GM12878 (cell line): ENCODE measurements at places on chromosomes 4 and X. TPM values are rescaled to one million over a fixed set of nuclear protein-coding genes. Genes with fewer than 3 reads are reported as not detected.

Gene TRAM1L1
- total RNA-seq: not detected in 2 replicates

Gene BEX2
- 0.56 and 0.80 TPM in 2 replicates for total RNA-seq

Gene HADH
- 52.2 and 55.4 TPM in 2 replicates for total RNA-seq

Gene YY2
- total RNA-seq: 0.96 and 1.1 TPM in 2 replicates

Gene CCDC120
- 3.7 and 4.1 TPM in 2 replicates for total RNA-seq

Gene HERC5
- 20.0 and 22.5 TPM in 2 replicates for total RNA-seq

Gene FATE1
- total RNA-seq: not detected in 2 replicates

Gene FAM47A
- total RNA-seq: not detected in 2 replicates

Gene PRDM8
- total RNA-seq: 1.5 and 1.6 TPM in 2 replicates

Gene MAOB
- total RNA-seq: 0.21 TPM in 1 of 2 replicates, not detected in the other

GRCh38 chrX:133434197-133434820 is 19.0 kb upstream of the GPC4 start:
- no peak for DNase-seq

DNA sequence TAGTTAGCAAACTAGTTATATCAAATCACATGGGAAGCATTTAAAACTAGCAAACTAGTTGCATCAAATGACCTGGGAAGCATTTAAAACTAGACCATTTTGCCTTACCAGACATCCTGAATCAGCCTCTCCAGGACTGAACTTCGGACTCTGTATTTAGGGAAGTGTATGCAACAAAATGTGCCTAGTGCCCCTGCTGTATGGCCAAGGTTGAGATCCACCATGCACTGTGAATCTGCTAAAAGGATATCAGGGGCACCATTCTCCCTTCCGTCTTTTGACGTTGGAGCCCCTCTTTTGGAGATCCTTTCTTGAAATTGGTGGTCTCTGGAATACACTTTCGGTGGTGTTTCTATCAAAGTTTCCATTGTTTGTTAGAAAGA is 49.5 kb downstream of the CCNI start:
- no peak for DNase-seq

GRCh38 chr4:30754021-30754420 is 33.9 kb downstream of the PCDH7 start:
- DNase-seq: no peak

DNA sequence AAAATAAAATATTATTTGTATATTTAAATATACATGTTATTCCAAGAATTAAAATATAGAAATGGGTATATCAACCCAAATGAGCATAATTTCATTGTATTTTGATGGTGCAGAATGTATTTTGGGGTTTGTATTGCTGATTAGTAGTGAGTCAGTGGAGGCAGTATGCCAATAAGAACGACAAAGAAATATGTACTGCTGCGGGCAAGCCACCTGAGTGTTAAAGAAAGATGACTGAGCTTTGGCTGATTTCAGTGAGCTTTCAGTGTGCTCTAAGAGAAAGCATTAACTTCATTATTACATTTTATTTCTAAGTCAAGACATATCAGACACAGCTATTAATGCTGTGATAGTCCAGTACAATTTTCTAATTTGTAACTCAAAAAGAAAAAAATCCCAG is 297.8 kb downstream of the ANK2 start:
- no peak for DNase-seq

DNA sequence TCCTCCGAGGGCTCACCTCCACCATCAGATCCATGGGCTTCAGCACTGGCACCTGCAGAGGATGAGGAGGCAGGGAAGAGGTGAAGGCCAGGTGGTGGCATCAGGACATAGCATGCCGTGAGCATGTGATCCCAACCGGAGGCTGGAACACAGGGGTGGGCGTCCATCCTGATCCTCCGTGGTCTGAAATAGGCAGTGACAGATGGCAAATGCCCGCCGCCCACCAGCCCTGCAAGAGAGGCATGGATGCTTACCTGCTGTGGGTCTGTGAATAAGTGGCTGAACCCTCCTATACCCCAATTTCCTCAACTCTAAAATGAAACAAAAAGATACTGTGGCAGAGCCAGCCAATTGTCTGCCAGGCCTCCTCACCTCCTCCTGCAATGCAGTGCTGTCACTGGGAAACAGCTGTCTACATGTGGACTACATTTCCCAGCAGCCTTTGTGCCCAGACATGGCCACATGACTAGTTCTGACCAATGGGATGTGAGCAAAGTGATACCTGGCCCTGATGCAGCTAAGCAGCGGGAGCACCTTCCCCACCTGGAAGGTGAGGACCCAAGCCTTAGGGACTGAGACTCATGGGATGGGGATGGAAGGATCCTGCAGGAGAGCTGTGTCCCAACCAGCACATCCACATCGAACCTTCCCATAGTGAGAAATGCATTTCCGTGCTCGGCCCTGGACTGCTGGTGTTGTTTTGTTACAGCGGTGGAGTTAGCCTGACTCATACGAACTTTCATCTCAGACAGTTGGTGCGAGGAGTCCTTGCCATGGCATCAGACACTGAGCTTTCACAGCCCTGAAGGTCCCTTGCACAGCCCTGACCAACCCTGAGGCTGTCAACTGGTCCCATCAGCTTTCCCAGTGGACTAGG is 99.5 kb downstream of the PPP2R2C start:
- peak; percentile 5 for DNase-seq

DNA sequence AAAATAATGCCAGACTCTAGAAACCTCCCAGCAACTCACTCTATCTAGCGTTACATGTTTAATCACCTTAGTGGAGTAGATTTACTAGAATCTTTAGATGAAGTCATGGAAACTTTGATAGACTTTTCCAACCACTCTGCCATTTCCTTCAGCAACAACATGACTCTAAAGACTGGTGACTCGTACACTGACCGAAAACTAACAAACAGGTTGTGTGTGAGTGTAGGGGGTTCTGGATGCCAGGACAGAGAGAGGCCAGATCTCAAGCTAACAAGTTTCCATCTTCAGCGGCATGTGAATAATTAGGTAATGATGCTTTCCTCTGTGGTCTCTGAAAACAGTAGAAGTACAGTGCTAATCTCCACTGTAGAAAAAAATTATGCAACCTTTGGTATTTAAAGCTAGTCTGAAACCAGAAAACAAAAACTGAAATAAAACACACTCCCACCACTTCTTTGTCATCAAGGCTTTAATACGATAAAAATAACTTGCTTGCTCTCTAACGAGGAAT is 286.4 kb downstream of the PRDM5 start:
- no peak for DNase-seq

DNA sequence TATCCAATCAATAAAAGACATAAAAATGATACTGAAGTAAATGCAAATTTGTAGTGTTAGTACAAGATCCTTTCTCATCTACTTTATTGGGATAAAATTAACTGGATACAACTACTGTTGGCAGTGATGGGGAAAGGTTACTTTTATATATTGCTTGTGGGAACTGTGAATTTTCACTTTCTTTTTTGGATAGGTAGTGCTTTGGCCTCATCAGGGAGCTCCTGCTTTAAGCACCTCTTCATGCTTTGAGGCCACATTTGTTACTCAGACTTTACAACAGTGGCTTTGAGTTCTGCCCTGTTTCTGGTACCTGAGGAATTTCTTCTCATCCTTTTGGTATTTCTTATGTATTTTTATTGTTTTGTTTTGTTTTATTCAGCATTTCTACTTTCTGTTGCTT is 316.8 kb upstream of the ZCCHC13 start:
- DNase-seq: peak; percentile 1

DNA sequence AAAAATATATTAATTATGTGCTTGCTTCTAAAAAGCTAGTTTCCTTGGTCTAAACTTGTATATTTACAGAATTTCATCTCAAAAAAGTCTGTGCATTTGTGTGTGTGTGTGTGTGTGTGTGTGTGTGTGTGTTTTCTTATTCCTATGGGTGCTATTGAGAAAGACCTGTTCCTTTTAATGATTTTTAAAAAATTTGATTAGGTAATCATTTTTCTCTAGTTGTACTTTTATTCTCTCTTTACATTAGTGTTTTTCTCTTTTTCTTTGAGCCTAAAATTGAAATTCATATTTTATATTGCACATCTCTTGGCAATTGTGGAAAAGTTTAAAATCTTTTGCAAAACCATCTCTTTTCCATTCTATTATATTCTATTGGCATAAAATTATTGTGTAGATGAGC is 690.4 kb upstream of the NDST4 start:
- DNase-seq: no peak

GRCh38 chr4:38211885-38212284 is 251.7 kb downstream of the PTTG2 start:
- no peak for DNase-seq

DNA sequence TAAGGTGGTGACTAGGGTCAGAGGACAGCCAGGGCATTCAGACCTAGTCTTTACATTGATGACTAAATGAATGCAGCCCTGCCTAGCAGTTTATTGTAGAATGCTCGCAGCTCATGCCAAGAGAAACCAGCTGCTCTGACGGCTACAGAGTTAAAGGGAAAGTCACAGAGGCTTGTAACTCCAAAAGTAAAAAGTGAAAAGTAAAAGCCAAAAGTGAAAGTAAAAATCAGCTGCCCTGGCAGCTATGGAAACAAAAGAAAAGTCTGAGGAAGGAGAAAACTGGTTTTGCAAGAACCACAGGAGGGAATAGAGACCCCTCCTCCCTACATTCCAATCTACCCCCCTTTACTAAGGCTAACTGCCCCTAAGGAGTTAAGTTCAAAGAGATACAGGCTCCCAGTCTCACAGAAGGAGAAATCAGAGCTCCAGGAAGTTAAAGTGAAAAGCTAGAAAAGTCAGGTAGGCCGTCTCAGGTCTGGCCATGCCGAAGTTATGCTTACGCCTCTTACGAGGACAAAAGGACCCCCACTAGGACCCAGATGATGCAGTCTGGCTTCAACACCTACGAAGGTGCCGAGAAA is 6.0 kb downstream of the GAGE10 start:
- no peak for DNase-seq

DNA sequence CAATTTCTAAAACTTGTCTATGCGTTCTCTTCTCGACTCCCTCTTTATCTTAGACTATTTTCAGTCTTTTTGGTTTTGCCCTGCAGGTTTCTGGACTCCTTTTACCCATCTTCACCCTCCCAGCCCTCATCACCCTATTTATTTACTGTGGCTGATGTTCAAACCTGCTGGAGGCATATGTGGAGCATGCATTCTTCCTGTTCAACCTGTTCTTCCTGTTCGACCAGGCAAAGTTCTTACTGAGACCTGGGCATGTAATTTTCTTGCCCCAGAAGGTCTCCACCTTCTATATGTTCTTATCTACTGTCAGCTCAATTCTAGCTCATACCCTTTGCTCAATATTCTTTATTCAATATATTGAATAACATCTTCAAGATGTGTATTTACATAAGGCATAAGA is 69.4 kb upstream of the AGA start:
- no peak for DNase-seq

DNA sequence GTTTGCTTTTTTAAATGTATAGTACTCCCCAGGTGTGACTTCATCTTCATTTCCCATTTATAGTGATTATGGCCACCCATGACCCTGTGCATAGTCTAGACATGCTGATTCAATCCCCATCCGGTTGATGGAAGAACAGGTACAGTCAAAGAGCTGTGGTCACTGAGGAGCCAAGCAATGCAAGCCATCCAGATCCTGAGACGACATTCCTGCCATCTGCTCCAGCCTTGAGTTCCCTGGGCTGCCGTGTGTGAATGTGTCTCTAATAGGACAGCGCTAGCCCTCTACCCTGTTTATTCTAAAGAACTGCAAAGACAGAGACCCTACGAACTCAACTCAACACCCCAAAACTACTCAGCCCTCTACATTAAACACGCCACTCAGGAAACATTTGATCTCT is 1.7 kb downstream of the KCNIP4 start:
- DNase-seq: no peak

GRCh38 chr4:40363945-40364344 is 28.8 kb downstream of the CHRNA9 start:
- no peak for DNase-seq

DNA sequence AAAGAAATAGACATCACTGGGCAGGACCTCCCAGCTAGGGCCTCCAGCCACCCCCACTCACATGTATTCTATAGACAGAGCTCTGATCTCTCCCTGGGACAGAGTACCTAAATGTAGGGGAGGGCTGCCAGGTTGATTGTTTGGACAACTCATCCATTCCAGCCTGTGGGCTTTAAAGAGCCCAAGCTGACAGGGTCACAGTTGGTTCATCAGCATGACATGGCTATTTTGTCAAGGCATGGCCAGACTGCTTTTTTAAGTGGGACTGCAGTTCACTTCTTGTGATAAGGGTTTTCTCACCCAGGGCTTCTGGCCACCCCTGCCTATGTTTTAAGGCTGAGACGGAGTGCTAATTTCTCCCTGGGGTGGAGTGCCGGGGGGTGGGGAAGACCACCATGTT is 63.3 kb downstream of the KLHL4 start:
- no peak for DNase-seq

DNA sequence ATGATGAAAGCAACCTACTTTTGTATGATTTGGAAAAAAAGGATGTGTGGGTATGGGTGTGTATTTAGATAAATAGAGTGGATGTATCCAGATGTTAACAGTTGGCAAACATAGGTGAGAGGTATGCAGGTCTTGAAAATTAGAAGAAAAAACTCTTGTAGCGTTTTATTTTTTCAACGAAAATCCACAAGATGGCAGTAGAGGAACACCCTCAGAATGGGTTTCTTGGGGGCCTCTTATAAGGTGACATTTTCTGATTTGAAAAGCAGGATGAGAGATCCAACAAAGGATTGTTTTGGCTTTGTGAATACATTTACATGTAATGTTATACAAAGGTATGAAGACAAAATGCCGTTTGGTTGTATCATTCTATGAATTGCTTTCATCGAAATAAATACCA is 68.3 kb downstream of the FMR1NB start:
- no peak for DNase-seq

GRCh38 chr4:129823105-129823504 is 727.2 kb downstream of the C4orf33 start:
- no peak for DNase-seq

GRCh38 chrX:41789374-41789773 is 65.4 kb downstream of the GPR82 start:
- DNase-seq: no peak

- DNase-seq: no peak
These were observed 61.0 kb downstream of the HPRT1 start for GRCh38 chrX:134520860-134521390.

DNA sequence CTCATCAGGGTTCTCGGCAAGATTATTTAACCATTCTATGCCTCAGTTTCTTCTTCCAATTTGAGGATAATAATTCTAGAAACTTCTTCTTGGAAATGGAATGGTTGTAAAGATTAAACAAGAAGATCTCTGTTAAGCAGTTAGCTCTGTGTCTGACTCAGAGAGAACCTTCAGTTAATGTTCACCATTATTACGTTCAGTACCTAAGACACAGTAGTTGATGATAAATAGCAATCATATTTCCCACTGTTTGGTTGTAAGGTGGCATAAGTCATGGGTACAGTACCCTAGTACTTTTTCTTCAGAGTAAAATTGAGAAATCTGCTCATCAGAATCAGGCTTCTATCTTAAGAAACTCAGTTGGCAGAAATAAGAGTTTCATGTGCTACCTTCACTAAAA is 366.5 kb upstream of the BOD1L1 start:
- DNase-seq: no peak
